ENCODE measurements at places on chromosomes 1 and 21.

DNA sequence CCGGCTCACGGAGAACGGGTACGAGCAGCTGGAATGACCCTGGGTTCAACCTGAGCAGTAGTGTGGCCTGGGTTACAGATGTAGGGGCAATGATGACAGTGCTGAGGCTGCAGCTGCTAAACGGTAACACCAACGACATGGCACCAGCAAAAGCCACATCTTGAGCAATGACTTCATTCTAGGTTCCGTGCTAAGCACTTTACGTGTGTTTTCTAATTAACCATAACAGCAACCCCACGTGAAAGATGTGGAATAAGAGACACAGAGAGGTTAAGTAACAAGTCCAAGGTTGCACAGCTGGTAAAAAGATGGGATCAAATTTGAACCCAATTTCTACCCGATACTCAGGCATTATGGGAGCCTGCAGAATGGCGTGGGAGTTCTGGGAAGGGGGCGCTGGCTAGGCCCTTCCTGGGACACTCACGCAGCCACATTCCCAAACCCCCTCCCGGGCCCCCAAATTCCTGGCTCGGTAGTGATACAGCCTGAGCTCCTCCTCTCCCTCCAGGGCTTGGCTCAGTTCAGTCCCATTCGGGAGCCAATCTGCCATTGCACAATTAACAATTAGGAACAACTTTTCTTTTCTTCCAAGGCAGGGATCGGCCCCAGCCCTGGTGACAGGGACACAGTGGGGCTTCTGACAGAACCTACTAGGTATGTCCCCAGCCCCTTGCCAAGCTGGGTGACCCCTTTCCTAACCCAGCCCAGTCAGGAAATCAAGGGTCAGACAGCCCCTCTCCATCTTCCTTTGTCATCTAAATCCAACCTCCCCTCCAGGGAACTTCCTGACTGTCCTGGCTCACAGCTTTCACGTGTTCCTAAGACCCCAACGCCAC lies 23.8 kb upstream of the ECE1 start:
- no peak for DNase-seq

GRCh38 chr1:217620814-217621213 lies 10.1 kb downstream of the GPATCH2 start:
- no peak for DNase-seq

DNA sequence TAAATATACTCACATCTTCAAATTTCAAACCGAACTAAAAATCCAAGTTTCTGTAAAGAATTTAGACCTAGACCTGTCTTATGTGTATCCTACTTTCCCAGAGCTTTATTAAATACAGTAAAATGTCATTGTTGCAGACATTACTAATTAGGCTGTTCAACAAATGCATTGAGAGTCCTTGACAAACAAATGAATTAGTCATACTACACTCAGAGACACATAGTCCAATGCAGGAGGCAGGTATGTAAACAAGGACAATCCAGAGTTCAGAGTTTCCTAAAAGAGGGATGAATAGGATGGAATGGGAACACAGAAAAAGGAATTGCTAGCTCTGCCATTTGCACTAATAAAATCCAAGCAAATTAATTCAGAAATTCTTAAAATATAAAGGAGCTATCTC lies 1.6 kb upstream of the EGLN1 start:
- DNase-seq, result no peak

DNA sequence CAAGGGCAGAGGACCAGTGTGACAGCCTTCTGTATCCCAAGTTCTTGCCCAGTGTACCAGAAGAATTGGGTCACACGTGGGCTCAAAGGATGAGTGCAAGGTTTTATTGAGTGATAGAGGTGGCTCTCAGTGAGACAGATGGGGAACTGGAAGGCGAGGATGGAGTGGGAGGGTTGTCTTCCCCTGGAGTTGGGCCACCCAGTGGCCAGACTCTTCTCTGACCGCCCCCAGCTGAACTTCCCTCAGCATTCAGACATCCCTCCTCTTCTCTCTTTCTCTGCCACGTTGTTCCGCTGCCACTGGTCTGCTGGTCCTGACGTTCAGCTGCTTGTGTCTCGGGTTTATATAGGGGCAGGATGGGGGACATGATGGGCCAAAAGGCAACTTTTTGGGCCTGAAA lies 150.1 kb upstream of the IVNS1ABP start:
- no peak for DNase-seq

- DNase-seq, result no peak
These were observed 148.4 kb upstream of the MAP1LC3C start for GRCh38 chr1:242147096-242147976.

- no peak for DNase-seq
These were observed 2.8 kb downstream of the TCEA3 start for GRCh38 chr1:23421753-23422240.

DNA sequence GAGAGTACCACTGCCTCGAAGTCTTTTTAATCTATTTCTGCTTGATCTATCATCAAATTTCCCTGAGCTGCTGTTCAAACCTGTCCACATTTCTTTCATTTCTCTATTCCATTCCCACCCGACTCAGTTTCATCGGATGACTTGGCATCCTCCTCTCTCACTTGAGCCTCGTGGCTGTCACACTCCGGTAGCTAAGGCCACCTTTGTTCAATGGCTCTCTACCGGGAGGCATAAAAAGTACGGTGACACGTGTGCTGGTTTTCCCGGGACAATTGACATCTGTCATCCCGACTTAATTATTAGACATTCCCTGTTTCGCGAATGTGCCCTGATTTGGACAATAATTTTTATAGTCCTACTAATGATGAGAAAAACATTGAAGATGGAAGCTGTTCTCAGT lies 22.6 kb downstream of the MIS18A start:
- no peak for DNase-seq

DNA sequence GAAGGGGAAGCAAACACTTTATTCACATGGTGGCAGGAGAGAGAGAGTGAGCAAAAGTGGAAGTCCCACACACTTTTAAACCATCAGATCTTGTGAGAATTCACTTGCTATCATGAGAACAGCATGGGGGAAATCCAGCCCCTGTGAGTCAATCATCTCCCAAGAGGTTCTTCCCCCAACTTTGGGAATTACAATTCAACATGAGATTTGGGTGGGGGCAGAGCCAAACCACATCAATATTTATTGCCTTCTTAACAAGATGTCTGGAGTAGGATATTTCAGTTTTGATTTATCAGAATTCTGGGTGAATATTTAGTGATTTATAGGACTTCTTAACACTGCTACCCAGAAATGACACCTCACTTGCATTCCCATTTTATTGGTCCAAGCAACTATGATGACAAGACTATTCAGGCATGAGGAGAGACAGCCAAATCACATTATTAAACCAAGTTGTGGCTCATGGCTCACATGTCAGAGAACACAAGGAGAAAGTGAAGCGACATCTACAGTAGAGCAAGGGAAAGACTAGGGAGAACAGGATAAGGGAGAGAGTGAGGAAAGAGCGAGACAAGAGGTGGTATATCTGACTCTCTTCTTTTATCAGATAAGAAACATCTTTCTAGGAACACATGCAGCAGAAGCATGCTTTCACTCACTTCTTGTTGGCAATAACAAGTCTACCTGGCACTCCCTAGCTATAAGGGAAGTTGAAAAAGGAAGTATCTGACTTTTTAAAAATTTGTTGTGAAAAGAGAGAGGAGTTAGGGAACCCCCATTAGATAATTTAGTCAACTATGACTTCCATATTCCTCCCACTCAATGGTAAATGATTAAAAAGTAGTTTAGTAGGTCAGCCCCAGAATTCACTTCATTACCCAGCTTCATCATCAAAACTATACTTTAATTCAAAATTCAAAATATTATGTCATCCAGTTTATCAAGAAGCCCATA lies 36.6 kb upstream of the PTPRC start:
- no peak for DNase-seq

DNA sequence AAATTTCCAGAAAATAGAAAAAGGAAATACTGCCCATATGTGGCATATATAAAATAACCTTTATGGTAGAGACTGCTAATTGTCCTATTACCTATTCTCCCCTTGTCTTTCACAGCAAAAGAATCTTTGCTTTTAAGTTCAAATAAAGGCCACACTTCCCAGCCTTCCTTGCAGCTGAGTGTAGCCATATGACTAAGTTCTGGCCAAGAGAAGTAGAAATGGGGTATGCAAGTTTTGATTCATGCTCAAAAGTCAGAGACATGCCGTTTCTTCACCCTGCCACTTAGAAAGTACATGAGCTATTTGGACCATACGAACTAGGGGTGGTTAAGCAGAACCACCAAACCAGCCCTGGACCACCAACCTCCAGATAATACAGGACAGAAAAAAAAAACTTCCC lies 18.3 kb upstream of the S100A2 start:
- no peak for DNase-seq

GRCh38 chr1:89125913-89126580 lies at the start of gene GBP2:
Gene GBP2, minus strand, starts transcription at chr1:89126114. Its CDS starts 4,148 bp downstream, at chr1:89121966.
- DNase-seq, result no peak

DNA sequence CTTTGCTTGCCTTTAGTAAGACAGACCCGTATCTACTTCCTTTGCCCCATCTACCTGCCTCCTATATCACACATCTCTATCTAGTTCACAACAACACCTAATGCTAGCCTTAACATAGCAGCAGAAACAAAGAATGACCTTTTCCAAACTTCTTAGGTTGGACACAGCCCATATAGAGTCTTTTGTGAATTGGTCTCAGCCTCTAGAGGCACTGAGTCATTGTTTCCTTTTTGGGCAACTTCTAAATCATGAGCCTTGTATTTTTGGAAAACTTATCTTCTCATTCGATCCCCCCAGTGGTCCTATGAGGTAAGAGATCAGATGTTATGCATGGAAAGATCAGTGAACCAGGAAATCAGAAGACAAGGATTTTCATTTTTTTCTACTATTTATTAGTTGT lies 679.4 kb upstream of the USP24 start:
- DNase-seq, result no peak

GRCh38 chr1:235878082-235878811 lies 11.5 kb upstream of the LYST start:
- DNase-seq, result no peak

- no peak for DNase-seq
These were observed 54.6 kb downstream of the OBSCN start for GRCh38 chr1:228262475-228262874.

GRCh38 chr1:7127322-7128075 lies 342.2 kb downstream of the CAMTA1 start:
- DNase-seq, result no peak

DNA sequence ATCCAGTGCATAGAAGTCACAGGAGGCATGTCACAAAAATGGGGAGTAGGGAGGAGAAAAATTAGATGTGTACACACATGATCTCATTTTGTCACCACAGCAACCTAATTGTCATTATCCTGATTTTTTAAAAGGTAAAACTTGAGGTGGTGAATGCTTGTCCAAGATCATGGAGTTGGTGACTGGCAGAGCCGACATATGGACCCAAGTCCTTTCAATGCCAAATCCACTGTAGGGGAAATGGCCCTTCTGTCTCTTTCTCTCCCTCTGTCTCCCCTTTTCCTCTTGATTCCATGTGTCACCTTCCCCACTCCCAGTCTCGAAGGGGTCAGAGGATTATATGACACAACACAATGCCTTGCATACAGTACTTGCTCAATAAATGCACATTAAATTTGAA lies 65.7 kb upstream of the JUN start:
- no peak for DNase-seq

DNA sequence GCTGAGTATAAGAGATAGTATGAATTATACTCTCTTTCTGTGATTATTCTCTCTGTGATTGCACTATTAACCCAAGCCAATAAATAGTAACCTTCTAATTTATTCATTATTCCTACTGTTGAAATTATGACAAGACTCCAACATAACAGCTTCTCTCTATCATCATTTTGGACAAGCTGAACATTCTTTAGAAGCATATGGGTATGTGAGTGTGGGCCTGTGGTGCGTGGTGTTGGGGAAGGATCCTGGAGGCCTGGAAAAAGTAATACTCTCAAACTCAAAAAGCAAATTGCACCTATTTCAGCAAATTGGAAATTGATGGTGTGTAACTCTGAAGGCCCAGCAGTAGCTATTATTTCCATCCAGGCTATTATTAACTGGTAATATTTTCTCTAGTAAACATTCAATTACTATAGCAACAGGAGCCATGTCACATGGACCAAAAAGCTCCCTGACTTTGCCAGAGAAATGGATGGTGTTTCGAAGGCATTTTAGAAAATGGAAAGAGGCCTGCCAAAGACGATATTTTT lies 502.8 kb downstream of the LTN1 start:
- DNase-seq, result no peak

- DNase-seq, result no peak
These were observed 17.3 kb upstream of the KLF17 start for GRCh38 chr1:44101328-44101727.

Measured in SW 1271 (cell line).